ENCODE measurements at places on chromosomes 1 and 21.
A peak's percentile ranks its signal among the peaks of the same experiment; 100 is the strongest.

- DNase-seq: no peak
These were observed 39.7 kb upstream of the IPO9 start for GRCh38 chr1:201789245-201789644.

DNA sequence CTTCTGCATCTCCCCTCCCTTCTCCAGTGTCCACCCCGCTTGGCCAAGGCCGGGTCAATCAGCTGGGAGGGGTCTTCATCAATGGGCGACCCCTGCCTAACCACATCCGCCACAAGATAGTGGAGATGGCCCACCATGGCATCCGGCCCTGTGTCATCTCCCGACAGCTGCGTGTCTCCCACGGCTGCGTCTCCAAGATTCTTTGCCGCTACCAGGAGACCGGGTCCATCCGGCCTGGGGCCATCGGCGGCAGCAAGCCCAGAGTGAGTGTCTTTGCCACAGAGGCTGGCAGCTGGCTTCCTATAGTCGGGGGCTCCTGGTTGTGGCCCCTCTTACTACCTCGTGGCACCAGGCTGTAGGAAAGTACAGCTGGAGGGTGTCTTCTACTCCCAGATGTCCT, 3.6 kb downstream of the PAX7 start:
- no peak for DNase-seq

- DNase-seq: peak; percentile 85
These were observed 153.4 kb downstream of the ZC3H11B start for GRCh38 chr1:219459351-219460080.

- no peak for DNase-seq
These were observed 26.8 kb downstream of the MAP7D1 start for GRCh38 chr1:36182734-36183133.

DNA sequence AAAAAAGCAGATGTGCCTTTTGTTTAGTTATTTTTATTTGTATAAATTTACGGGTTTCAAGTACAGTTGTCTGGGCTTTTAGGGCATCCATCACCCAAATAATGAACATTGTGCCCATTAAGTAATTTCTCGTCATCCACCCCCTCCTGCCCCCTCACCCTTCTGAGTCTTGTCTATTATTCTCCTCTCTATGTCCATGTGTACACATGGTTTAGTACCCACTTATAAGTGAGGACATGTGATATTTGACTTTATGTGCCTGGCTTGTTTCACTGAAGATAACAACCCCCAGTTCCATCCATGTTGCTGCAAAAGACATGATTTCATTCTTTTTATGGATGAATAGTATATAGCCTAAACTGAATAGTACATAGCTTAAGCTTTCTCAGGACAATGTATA, 189.2 kb downstream of the ZP4 start:
- DNase-seq: no peak

DNA sequence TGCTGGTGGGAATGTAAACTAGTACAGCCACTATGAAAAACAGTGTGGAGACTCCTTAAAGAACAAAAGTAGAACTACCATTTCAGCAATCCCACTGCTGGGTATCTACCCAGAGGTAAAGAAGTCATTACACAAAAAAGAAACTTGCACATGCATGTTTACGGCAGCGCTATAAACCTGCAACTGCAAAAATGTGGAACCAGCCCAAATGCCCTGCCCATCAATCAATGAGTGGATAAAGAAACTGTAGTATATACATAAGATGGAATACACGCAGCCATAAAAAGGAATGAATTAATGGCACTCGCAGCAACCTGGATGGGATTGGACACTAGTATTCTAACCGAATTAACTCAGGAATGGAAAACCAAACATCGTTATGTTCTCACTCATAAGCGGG, 51.0 kb downstream of the ZSWIM5 start:
- DNase-seq: no peak

DNA sequence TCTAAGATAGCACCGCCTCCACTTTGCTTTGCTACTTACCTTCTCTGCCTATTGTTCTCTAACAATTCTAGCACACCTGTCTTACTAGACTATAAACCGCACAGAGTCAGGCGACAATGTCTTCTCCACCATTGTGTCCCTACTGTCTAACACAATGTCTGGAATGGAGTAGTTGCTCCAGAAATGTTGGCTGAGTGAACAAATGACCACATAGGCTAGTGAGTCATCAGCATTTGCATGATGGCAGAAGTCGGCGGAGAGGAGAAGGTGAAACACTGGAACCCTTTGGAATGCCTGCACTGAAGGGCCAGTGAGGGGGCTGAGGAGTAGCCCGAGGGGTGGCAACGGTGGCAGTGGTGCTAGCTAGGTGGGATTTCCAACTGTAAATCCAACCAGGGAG, 14.0 kb upstream of the PABPC4 start:
- peak; percentile 58 for DNase-seq

GRCh38 chr1:43564551-43565348, 34.1 kb downstream of the PTPRF start:
- DNase-seq: no peak

GRCh38 chr1:209621286-209621685, 30.9 kb downstream of the LAMB3 start:
- DNase-seq: no peak

- no peak for DNase-seq
These were observed 6.8 kb upstream of the SLAMF1 start for GRCh38 chr1:160653620-160654016.

DNA sequence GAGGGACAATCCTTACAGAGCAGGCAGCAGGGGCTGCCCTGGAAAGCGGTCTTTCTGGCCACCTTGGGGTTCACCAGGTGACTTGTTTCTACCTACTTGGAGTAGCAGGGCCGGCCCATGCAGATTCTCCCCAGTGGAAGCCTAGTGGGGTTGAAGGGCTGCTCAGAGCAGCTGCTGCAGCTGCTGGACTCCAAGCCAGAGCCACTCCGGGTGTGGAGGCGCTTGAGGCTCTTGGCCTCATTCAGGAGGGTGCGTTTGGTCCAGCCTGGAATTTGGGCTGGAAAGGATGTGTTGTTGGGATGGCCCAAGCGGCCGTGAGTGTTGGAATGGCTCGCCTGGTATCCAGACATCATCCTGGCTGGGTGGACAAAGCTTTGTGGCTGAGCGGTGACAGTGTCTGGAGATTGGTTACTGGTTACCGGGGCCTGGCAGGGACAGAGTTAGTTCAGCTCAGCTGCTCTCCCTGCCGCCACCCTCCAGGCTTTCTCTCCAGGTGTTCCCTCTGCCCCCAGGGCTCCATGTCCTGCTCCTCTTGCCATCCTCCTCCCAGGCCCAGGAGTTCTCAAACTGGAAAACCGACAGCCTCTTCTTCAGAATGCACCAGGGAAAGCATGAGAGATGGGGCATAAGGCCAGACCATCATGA, 14.2 kb upstream of the HSPG2 start:
- no peak for DNase-seq

GRCh38 chr1:160078512-160079195, 2.7 kb upstream of the KCNJ9 start:
- peak; percentile 23 for DNase-seq

DNA sequence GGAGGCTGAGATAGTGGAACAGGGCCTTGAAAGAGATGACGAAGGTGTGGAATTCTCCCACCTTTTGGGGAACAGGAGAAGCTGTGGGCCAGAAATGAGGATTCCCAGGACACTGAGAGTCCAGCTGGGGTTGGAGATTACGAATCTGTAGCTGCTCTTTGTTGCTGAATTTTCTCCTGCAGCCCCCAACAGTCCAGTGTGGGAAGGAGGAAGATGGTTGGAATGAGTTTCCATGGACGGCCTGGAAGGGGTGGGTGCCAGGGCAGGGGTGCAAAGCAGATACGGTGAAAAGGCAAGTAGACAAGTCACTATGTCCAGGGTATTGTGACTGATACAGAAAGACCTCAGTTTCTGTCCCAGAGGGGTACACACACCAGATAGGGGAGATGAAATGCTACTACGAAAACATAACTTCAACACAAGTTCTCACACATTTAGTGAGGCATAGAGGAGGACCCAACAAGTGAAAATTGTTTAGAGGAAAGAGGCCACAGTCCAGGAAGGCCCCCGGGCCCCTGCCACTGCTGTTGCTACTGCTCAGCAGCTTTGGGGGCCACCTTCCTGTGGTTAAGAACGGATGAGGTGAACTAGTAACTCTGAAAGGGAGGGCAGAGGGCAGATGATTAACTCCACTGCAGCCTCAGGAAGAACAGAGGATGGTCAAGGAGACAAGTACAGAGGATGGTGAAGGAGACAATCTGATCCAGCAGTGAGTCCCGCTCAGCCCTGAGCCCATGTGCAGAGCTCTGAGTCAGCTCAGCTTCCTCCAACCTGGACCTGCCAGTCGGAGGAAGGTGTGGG, 7.3 kb downstream of the CD244 start:
- no peak for DNase-seq

DNA sequence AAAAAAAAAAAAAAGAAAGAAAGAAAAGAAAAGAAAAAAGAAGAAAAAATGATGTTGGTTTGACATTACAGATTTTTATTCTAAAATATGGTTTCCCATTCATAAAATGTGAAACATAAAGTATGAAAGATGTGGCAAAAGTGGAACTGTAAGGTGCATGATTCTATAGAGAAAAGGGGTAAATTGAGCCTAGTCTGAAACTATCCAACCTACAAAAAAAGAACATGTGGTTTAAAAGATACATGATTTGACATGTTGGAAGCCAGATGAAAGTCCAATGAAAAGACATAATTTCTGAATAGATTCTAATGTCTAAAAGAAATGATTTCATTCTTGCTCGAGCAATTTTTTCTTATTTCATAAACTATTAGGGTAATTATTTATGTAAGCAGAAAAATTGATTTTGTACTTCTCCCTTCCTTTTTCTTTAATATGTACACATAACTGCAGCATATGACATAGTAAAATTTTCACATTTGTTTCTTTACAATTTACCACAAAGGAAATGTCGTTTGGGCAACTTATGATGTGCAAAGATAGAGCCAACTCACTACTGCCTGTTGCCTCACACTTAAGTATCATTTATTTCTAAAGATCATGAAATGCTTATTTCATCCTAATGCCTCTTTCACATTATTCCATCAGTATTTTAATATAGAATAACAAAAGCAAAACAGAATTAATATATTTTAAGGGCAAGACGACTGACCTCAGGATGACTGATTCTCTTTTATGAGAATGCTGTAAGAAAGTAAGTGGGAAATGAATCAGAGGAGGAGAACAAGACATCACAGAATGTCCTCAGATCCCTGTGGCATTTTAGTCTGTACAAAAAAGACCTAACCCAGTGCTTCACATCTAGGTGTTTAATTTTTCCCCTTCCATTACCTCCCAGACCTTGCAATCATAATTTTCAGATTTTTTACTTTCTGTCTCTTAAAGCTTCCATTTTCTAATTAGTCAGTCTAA, 165.8 kb upstream of the HMCN1 start:
- no peak for DNase-seq

GRCh38 chr1:16405441-16405840, 31.8 kb downstream of the SPATA21 start:
- DNase-seq: peak; percentile 31

- no peak for DNase-seq
These were observed 24.6 kb downstream of the RPS6KA1 start for GRCh38 chr1:26553942-26554682.

GRCh38 chr1:117092594-117092993, 29.0 kb downstream of the TRIM45 start:
- DNase-seq: peak; percentile 41

- no peak for DNase-seq
These were observed 39.5 kb downstream of the PDC start for GRCh38 chr1:186421446-186421845.

GRCh38 chr21:46051821-46052675, 45.9 kb upstream of the COL6A2 start:
- DNase-seq: no peak

DNA sequence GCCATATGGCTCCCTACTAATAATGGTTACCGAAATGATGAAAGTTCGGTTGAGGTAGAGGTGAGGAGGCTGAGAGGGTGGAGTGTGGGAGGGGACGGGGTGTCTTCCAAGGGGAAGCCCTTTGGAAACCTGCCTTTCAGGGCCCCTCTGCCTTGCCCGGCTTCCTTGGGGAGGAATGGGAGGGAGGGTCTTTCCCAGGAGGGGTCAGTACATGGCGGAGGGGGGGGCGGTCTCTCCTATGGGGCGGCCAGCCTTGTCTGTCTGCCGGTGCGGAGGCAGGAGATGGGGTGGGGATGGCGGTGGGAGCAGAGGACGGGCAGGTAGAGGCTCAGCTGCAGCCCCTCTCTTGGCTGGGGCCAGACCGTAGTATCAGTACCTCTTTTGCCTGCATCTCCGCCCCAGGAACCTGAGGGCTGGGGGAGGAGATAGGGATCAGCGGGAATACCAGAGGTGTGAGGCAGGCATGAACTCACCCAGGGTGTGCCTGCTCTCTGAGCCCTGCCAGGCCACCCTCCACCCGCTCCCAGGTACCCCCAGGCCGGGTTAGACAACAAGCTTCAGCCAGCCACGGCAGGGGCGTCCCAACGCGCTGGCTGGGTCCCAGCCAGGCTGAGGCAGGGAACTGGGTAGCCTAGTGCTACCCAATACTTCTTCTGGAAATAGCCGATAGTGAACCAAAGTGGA, 79.4 kb upstream of the POU3F1 start:
- DNase-seq: no peak

- no peak for DNase-seq
These were observed 32.4 kb downstream of the COA6 start for GRCh38 chr1:234405676-234406075.

DNA sequence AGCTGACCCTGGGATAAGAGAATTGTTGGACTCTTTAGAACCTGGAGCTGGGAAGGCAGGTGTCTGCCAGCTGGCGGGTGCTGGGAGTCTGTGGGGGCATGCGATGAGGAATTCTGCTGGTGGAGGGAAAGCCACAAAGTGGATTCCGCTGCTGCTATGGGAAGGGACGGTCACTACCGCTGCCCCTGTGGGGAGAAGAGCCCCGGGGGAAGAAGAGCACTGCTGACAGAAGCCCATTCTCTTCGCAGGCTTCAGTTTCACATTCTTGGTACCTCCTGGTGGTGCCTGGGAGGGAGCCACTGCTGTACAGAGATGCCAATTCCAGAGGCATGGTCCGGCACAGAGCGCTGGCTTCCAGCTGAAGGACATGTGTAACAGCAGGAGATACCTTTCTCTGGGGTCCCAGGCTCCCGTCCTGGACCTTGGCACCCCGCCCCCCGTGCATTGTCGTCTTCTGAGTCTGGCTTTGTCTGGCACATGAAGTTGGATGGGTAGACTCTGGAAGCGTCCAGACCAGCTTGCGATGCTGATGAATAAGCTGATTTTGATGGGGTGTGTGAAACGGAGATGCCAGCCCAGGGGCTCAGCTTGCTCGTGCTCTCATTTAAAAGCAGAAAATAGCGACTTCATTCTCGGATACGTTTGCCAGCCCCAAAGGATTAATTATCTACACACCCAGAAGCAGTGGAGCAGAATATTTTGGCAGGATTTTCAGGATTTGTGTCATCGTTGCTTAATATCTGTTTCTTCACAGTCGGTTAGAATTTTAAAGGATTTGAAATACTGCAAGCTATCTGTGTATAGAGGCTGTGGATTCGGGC, 13.2 kb downstream of the PDXK start:
- peak; percentile 77 for DNase-seq

- DNase-seq: no peak
These were observed 30.0 kb upstream of the SLC19A1 start for GRCh38 chr21:45572231-45572630.
